ENCODE measurements at places on chromosomes 3 and 15.

DNA sequence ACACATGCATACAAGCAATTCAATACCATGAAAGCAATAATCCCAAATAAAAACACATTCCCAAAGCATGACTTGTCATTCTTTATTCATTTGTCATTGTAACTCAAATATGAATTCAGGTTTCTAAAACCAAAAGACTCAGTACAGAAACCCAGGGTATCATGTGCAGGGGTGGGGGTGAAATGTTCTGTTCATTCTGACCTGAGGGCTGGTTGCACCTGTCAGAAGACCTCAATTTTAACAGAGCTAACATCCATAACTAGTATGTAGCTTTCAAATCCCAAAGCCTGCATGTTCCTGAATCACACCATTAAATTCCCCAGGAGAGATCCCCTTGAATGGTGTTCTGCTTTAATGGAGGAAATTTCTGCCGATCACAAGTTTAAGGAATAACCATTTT, 738.7 kb downstream of the MCTP2 start:
- DNase-seq, result no peak

GRCh38 chr15:95302206-95302605, 1028.3 kb upstream of the NR2F2 start:
- DNase-seq, result no peak

- DNase-seq, result no peak
Observed at GRCh38 chr3:122955916-122956692, 71.5 kb downstream of the SEMA5B start.

DNA sequence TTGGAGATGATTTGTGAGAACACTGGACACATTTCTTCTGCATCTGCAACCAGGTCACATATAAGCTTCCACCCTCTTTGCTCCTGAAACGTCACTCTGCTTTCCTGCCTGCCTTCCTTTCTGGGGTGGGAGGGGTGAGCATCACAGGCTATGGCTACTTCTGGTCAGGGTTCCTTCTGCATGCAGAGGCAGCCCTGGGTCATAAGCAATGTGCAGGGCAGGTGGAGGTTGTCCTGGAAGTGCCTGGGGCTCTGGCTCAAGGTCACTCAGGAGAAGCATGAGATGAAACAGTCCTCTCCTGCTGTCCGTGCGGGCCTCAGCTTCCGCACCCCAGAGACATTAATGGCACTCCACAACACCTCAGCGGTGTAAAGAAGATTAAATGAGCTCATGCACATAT, 15.1 kb downstream of the SLC6A20 start:
- DNase-seq, result no peak

DNA sequence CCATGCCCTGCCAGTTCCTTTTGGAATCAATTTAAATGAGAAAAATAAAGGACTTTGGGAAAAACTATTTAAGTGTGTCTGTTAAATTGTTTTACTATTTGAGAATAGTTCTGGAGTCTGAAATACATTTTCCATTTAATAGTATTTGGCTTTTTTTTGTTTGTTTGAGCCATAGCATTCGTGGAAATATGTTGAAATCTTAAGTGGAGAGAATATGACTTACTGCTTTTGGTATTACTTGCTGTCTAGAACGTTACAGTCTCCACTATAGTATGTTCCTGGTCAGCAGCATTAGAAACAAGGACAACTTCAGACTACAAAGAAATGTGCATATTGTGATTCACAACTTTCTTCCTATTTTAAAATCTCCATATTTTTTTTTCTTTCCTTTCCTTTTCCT, 179.4 kb downstream of the GHSR start:
- DNase-seq, result no peak

- DNase-seq, result no peak
Observed at GRCh38 chr3:128323206-128324081, 143.2 kb downstream of the DNAJB8 start.

GRCh38 chr3:98406034-98406433, 15.6 kb downstream of the OR5K3 start:
- no peak for DNase-seq

DNA sequence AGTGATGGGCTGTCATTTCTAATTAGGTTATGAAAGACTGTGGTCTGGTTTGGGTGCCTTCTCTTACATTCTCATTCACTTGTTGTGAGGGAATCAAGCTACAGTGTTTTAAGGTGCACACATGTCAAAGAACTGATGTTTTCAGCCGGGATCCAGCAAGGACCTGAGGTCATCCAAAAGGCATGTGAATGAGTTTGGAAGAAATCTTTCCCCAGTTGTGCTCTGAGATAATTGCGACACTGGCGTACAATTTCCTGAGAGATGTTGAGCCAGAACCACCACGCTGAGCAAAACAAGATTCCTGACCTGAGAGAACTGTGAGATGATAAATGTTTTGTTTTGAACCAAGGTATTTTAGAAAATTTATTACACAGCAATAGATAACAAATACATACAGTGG, 295.3 kb upstream of the SLITRK3 start:
- no peak for DNase-seq

GRCh38 chr15:69451951-69452691, 497 bp upstream of the RPLP1 start:
- DNase-seq, result no peak

- DNase-seq, result no peak
Observed at GRCh38 chr3:72340056-72340455, 508.2 kb downstream of the SHQ1 start.

DNA sequence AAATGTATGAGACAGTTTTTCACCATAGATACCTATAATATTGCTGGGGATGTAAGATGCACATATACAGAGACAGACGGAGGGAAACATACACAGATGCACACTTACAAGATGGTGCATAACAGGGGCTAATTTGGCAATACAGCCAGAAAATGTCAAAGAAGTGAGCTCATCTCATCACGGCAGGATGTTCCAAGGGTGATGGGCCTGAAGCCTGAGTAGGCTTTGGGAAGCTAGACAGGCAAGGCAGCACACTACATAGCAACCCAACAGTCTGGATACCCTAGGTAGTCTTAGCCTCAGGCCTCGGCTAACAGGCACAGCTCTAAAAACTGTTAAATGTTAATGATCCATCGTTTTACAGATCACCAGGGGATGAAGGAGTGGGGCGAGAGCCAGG, 148.5 kb downstream of the OSBPL10 start:
- no peak for DNase-seq

DNA sequence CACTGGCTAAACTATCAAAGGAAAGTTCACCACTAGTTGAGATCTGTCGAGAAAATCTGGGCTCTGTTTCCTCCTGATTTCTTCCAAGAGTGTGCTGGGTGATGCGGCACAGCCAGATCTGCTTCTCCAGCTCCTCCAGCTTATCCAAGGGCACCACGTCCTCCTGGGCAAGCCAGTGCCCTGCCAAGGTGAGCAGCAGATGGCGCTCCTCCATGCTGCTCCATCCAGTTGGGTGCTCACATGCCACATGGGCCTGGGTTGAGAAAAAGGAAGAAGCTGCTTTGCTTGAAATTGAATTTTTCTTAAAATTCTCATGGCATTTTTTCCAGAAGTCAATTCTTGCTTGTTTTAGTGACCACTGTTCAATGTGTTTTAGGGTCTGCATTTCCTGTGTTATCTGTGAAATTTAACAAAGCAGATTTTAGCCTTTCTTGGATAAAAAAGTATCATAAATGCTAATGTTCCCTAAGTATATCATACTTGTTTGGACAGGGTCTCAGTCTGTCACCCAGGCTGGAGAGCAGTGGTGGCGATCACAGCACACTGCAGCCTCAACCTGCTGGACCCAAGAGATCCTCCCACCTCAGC, 47.3 kb downstream of the EIF3J start:
- no peak for DNase-seq

DNA sequence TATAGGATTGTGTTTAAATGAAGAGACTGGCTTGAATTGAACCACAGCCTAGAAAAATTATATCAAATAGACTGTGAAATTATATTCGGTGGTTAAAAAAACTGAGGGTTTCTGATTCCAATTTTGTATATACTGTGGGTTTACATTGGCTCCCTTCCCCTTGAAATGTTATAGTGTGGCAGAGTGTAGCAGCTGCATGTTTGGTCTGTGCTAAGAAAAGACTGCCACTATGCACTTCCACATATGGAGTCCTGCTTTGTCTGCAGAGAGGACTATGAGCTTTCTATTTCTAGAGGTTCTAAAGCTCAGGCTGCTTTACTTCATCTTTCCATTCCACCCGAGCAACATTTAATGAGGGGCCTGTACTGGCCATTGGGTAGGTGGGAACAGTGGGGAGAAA, 112.3 kb downstream of the P3H2 start:
- no peak for DNase-seq

GRCh38 chr3:138184994-138185393, 2.1 kb upstream of the ARMC8 start:
- DNase-seq, result no peak

DNA sequence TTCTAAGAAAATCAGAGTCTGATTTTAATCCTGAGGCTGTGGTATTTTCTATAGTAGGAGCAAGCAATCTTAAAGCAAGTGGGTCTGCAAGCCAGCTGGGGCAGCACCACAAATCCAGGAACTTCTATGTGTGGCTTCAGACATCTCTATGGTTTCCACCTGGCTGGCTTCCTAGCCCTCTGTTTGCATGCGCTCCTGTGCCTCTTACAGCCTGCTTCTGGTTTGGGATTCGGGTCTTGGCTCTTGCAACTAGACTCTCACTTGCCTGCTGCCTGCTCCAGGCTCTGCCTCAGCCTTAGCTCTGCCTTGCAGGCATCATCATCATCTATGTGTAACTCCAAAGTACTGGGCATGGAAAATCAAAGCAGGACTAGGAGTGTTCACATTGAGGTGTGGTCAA, 43.4 kb downstream of the MINDY4B start:
- no peak for DNase-seq

DNA sequence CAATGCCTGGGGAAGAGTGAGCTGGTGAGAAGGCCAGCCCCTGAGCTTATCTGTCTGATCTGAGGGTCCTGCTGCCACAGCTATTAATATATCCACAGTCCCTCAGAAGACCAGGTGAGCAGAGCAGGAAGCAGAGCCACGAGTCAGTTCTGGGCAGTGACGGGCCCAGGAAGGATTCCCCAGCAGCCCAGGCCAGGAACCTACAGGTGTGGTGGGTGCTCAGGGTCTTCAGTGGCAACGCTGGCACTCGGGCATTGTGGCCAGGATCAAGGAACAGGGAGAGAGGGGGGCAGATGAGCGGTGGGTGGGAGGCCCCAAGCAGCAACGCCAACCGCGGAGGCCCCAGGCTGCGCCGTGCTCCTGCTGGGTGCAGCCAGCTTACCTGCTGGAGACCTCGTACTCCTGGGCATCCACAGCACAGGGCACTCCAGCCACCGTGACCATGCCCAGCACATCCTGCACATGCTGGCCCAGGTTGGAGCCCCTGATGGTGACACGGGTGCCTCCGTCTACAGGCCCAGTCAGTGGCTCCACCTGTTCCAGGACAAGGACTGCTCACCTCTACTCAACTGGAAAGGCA, 12.3 kb downstream of the PLXNB1 start:
- no peak for DNase-seq

GRCh38 chr3:109356442-109357155, 19.3 kb upstream of the DPPA4 start:
- no peak for DNase-seq

GRCh38 chr3:152549263-152549662, 280.5 kb downstream of the MBNL1 start:
- no peak for DNase-seq

DNA sequence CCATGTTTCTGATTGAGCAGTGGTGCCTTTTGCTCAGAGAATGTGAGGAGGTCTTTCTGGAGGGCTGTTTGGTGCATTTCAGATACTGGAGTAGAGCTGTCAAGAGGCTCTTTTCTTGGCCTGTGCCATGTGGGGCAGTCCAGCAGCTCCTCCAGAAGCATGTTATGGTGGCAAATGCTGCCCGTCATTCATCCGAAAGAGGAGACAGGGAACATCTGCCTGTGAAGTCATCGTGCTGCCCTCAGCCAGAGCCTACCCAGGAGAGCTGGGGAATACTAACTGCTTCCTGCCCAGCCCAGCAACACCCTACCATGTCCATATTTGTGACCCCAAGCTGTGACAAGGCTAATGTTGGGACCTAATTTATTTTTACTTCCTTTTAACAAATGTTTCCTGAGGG, 82.2 kb upstream of the SLC6A6 start:
- DNase-seq, result no peak

DNA sequence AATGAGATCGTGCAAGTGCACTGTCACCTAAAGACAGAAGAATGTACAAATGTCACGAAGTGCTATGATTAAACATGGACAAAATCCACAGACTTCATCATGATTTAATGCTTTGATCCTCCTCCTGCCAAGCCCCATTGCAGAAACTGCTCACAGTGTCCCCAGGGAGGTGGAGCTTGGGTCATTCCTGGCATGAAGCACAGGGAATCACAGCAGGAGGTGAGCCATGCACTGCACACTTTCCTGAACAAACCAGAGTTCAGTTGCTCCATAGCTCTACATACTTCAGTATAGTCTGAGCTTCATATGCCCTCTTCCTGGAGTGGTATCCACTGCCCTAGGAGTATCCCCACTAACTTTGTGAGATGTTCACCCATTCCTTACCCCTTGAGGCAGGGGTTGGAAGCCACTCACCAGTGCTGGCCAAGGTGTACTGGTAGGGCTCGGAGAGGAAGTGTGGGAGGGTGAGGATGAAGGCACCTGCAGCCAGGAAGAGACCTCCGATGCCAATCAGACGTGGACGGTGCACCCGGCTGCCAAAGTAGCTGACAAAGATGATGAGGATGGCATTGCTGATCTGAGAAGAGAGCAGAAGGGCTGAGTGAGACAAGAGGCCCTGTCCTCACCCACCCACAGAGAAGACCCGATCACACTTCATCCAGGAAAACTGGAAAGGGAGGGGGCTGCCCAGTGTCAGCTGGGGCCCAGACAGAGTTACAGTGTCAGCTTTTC, 56.3 kb downstream of the SLCO2A1 start:
- no peak for DNase-seq

DNA sequence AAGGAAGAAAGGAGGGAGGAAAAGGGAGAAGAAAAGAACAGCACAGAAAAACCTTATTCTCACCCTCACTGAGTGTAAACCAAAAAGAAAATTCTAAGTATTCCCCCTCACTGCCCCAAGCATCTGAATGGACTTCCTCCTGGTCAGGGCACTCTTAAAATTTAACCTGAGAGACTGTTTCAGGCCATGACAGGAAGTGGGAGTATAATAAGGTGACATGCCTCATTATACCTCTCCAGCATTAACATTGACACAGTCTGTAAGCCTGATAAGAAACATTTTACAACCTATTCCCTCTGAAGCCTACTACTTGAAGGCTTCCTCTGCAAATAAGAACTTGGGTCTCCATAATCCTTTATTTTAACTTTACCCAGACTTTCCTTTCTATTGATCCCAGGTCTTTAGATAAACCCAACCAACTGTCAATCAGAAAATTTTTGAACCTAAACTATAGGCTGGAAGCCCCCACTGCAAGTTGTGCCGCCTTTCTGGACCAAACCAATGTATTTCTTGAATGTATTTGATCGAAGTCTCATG, 41.7 kb downstream of the SLCO2A1 start:
- DNase-seq, result no peak

- no peak for DNase-seq
Observed at GRCh38 chr3:178001670-178002101, 534.5 kb upstream of the KCNMB2 start.

GRCh38 chr3:192062186-192062585, 601.2 kb downstream of the PYDC2 start:
- no peak for DNase-seq

GRCh38 chr15:77748078-77749064, 115.7 kb upstream of the LINGO1 start:
- DNase-seq, result no peak

Data from cortex of kidney (tissue), 1 donor.